ENCODE measurements at places on chromosomes 1 and 21. TPM values are rescaled to one million over a fixed set of nuclear protein-coding genes. Genes with fewer than 3 reads are reported as not detected.

BMP8B gene
- total RNA-seq: 1.3 TPM

- DNase-seq: peak; percentile 62
Measured at GRCh38 chr1:151147132-151147503, 687 bp upstream of the SEMA6C start.

DNA sequence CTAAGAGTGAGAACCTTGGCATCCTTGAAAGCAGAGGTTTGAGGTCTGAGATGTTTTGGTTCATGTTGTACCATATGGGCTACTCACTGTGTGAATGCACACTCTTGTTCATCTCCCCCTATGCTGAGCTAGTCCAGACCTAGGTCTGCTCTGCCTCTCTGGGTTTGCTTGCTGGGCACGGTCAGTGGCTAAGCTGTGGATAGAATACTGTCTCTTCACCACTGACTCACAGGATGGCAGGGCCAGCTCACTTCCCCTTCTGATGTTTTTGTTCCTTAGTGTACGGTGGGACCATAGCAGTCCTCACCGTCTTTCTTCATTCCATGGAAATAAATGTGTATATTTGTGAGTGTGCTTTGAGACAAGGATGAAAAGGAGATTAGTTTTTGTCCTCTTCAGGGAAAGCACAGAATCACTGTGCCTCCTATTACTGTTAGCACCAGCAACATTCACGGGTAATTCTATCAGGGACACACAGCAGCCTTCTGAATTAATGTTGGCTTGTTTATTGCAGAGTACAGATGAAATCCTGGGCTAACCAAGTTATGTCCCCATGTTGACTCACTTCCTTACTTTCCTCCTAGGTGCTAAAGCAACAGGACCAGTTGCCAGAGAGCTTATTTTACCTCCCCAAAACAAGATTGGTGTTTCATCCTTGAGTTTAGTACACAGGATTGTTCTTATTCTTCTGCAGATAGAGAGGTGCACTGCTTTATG, 56.9 kb upstream of the IVNS1ABP start:
- DNase-seq: peak; percentile 68

GRCh38 chr1:229363723-229364122, 20.9 kb upstream of the CCSAP start:
- DNase-seq: no peak

DNA sequence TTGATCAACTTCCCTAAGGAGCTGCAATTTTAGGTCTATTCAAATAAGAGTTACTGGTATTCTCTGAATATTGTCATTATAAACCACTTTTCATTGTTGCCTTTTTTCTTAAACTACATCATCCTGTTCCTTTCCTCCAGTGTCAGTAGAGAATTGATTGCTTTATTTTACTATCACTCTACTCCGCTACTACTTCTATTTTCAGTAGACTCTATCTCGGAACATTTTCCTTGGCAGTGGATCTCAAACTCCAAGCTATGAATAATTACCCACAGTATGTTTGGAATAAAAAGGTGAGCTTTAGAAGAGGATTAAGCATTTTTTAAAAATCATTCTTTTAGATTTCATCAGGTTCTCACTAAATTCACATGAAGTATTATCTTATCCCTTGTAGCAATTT, 224.9 kb downstream of the GREM2 start:
- no peak for DNase-seq

All from bronchial epithelial cell (primary cell).